A172 (cell line): ENCODE measurements at places on chromosomes 1 and 21.

DNA sequence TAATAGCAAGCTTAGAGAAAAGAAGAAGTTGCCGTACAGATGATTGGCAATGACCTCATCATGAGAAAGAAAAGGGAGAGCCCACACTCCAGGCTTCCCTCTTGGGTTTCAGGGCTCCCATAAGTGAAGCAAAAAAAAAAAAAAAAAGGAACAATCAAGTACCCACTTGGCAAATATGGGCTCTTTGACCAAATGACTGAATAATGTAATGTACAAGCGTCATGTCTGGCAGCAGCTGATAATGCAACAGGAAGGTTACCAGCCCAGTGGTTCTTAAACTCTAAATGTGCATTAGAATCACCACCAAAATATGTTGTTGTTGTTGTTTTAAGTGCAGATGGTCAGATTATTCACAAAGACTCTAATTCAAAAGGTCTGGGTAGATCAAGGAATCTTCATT is 13.5 kb downstream of the TNFSF4 start:
- DNase-seq, result peak; percentile 68

DNA sequence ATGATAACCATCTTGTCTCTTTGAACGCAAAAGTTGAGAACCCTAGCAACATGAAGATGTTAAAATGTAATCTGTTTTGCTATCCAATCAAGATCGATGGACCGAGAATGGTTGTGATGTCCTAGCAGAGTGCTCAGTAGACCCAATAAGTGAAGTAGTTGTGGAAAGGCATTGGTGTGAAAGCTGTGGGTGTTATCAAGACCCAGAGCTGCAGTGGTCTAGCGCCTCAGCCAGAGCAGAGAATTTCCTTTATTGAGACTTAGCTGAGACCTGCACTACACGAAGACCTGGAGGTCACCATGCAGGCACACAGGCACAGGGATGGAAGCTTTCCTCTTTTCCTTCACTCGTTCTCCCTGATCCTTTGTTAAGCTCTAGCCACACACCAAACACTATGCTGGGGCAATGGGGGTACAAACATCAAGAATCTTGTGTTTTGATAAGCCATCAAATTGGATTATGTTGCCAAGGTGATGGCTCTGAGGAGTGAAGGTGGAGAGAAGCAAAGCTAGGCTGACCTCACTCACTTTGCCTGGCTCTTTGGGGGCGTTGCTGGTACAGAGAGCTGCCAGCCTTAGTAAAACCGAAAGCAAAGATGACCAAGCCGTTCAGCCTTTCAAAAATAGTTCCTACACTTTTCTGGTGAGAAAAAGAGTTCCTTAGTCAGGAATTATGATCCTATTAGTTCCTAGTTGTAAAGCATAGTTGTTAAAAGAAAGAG is 24.1 kb downstream of the METTL13 start:
- no peak for DNase-seq

- DNase-seq, result no peak
Observed at GRCh38 chr1:234780531-234781162, 170.7 kb upstream of the IRF2BP2 start.

- no peak for DNase-seq
Observed at GRCh38 chr1:183466781-183467180, 5.5 kb upstream of the SMG7 start.

DNA sequence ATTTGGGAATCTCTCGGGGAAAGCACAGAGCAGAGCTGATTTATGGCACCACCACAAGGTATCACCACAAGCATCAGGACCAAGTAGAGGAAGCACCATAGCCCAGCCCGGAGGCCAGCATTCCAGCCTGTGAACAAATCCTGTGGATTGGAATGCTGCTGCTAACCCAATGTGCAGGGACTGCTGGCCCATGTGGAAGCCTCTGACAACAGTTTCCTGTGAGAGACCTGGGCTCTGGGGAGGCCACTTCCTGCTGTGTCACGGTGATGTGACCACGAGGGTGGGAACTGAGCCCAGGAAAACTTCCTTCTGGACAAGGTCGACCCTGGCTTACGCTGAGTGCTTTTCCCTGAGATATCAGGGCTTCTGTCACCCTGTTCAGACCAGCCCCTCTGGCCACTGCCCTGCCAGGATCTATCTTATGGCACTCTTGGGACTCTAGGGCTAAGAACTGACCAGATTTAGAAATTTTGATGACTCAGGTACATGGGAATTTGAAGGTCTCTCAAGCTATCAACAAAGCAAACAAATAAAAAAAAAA is 88.3 kb upstream of the NGF start:
- DNase-seq, result peak; percentile 97
